Gastroesophageal sphincter (tissue), 4 donors: ENCODE measurements at places on chromosomes 11 and 22.

DNA sequence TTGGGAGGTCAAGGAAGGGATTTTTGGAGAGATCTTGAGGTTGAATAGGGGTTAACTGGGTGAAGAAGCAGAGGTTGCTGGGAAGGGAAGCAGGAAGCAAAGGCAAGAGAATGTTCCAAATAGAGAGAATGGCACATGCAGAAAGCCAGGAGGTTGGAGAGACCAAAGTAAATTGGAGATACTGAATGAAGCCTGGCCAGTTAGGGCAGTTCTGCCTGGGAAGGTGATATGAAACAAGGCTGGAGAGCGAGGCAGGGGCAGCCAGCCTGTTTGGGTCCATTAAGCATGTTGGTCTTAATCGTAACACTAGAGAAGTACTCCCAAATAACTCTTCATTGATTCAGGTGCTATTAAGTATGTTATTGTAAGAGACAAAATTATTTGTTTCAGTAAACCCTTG lies 48.2 kb downstream of the ZNF143 start:
- ATAC-seq = no peak

DNA sequence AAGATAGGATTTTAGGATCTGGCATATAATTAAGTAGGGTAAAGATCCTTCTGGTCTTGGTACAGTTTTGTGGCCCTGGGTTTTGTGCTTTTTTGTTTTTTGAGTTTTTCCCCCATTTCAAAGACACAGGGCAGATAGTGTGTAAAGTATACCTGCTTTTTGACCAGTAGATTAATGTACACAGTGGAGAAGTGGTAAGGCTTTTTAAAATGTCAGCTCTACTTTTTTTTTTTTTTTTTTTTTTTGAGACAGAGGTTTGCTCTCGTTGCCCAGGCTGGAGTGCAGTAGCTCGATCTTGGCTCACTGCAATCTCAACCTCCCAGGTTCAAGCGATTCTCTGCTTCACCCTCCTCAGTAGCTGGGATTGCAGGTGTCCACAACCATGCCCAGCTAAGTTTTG lies 4.0 kb downstream of the EP300 start:
- no peak for ATAC-seq

DNA sequence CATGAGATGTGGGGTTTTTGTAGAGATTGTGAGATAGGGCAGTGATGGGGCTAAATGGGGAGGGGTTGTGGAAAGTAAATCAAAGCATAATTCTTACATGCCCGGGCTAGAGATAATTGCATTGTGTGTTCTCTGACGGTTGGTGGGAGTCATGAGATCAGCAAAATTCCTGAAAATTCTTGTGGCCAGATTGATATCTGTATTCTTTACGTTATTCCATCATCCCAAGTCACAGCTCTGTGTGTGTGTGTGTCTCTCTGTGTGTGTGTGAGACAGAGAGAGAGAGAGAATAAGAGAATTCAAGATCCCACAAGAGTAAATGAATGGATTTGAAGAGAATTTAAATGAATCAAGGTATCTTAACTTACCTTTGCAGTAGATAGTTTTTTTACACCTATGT lies 138.6 kb upstream of the ARHGAP20 start:
- ATAC-seq = no peak

DNA sequence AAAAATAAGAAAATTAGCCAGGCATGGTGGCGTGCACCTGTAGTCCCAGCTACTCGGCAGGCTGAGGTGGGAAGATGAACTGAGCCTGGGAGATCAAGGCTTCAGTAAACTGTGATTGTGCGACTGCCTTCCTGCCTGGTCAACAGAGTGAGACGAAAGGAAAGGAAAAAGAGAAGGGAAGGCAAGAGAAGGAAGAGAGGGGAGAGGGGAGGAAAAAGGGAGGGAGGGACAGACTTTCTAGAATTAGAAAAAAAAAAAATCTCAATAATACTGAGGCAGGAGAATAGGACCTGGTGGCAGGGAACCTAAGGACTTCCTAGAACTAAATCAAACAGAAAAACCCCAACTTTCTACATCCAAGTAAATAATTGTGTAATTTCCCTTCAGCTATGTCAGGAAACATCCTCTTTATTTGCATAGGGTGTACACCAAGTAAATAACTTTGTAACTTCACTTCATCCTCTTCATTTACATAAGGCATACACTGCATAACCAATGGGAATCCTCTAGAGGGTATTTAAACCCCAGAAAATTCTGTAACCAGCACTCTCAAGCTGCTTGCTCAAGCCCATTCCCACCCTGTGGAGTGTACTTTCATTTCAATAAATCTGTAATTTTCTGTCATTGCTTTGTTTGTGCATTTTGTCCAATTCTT lies 8.7 kb downstream of the SBF2 start:
- ATAC-seq = no peak

- no peak for ATAC-seq
Measured at GRCh38 chr11:11604370-11604990, 17.3 kb downstream of the GALNT18 start.

GRCh38 chr11:33618351-33618710 lies 82.3 kb downstream of the C11orf91 start:
- no peak for ATAC-seq

GRCh38 chr11:103499710-103500340 lies 390.6 kb downstream of the DYNC2H1 start:
- no peak for ATAC-seq

DNA sequence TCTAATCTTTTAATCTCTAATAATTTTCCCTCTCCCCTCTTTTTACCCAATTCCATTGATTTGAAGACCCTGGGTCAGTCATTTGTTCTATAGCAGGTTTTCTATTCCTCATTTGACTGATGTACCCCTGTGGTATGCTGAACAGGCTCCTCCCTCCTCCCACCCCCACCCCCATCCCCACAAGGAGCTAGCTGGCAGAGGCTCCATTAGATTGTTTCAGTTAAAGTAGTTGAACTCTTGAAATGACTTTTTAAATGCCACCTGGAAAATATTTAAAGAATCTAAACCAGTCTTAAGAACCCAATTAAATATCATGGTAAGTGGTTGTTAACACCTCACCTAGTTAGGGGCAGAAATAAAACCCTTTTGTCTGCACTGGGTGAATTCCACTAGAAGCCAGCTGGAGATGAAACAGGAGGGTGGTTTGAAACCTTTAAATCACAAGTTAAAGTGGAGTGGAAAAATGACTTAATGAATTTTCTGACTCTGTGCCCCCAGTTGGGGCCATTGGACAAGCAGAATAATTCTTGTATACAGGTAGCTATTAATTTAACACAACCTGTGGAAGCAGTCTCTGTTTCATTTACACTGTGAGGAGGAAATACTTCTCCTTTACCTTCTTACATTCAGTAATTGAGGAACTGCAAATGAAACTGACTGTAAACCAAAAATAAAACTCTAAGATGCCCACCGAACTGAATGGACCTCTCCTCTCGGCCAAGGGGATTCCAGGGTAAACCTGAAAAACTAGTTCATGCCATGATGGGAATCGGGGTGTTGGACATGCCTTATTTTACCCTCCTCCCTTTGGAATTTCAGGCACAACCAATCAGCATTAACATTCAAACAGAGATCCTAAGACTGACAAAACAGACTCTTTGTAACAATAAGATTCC lies 30.7 kb downstream of the PRR5L start:
- no peak for ATAC-seq

GRCh38 chr11:45142241-45143055 lies 4.0 kb upstream of the PRDM11 start:
- no peak for ATAC-seq

GRCh38 chr11:79249295-79249993 lies 191.4 kb downstream of the TENM4 start:
- ATAC-seq = no peak

DNA sequence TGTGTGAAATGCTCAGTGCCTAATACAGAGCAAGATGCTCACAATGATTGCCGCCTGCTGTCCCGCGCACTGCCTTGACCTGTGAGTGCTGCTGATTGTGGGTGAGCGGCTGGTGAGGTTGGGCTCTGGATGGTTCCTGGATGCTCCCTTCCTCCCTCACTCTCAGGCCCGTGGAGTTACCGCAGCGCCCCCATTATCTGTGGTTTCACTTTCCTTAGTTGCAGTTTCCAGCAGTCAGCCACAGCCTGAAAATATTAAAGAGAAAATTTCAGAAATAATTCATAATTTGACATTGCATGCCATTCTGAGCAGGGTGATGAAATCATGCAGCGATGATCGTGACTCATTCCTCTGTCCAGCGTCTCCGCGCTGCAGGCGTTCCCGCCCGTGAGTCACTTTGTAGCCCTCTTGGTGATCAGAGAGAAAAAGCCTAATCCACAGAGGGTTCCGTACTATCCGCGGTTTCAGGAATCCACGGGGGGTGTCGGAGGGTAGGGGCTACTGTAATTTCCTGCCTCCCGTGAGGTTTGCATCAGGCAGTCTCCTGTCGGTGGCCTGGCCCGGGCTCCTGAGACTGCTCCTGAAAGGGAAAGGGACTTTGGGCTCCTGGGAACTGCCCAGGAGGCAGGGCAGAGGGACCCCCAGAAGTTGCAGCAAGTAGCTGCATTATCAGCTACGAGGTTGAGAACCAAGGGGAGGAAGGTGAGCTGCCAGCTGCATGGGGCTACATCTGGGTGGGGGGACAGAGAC lies 10.6 kb downstream of the RPL3 start:
- ATAC-seq = peak; percentile 88

DNA sequence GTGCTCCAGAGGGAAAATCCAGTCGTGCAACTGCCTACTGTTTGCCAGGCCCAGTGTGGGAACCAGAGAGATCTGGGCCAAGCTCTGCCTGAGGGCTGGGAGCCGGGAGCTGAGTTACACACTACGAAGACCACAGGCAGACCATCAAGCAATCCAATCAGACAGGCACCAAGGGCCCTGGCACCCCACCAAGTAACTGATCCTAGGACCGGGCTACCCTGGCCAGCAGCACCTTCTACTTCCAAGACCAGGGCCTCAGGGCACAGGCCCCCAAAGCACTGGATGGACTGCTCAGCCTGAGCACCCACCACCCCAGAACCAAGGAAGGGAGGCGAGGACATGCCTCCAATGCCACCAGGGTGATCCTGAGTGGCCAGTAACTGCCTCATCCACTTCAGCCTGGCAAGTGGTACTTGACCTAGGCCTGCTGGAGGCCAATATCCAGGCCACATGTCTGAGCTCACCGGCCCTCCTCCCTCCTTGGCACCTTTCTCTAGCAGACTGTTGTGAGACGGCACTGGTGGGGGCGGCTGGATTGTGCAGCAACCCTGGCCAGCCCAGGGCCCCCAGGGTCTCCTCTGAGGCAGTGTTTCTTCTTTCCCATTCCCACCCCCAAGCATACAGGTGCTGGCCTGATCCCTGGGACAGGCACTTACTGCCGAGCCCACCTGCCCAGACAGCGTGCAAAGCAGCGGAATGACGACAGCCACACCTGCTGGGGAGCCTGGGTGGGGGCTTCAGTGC lies 20.7 kb upstream of the ARFGAP3 start:
- ATAC-seq = no peak

GRCh38 chr11:121671283-121672168 lies 218.8 kb upstream of the SORL1-AS1 start:
- ATAC-seq = peak; percentile 56

GRCh38 chr11:94533696-94534630 lies 9.8 kb upstream of the FUT4 start:
- peak; percentile 43 for ATAC-seq

DNA sequence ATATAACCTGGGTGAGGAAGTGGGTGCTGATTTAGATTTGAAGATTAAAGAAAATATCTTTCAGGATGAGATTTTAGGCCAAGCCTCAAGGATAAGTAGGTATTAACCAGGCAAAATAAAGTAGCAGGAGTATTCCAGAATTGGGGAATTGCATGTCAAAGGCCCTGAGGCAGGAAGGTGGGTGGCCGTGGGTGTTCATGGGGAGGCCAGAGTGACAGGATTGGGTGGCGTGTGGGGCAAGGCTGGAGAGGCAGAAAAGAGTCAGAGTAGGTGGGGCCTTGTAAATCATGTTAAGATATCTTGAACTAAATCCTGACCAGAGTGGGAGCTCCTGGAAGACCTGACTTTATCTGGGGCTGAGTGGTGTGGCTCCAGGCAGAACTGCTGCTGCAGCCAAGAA lies 19.7 kb upstream of the WT1 start:
- no peak for ATAC-seq

DNA sequence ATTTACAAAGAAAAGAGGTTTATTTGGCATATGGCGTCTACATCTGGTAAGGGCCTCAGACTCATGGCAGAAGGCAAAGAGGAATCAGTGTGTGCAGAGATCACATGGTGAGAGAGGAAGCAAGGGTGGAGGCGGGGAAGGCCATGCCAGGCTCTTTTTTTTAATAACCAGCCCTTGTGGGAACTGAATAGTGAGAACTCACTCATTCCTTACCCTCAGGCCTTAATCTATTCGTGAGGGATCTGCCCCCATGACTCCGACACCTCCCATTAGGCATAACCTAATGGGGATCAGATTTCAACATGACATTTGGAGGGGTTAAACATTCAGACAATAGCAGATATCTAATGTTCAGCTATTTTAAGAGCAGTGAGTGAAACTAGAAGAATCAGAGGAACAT lies 55.7 kb downstream of the ATM start:
- ATAC-seq = no peak

DNA sequence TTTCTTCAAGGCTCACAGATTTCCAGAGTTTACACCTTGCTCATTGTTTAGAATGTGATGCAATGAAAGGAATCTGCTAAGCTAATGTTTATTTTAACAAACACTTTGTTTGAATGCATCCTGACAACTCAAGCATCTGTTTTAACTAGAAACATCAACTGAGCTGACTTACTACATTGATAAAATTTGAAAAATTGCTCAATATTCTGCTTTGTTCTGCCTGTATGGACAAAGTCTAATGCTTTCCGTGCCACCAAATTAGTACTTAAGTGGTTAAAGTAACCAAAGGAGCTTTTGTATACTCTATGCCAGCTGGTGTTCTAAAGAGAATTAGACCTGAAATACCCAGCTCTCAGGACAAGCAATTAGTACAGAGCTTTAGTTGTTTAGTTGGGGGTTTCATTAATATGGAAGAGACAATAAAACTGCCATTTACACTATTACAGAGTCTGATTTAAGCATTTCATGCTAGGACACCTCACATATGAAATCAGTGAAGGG lies 105.2 kb downstream of the MAML2 start:
- no peak for ATAC-seq

- ATAC-seq = no peak
Measured at GRCh38 chr11:70100280-70100603, 22.1 kb downstream of the ANO1 start.

- no peak for ATAC-seq
Measured at GRCh38 chr22:20424568-20424931, 13.1 kb downstream of the SCARF2 start.

DNA sequence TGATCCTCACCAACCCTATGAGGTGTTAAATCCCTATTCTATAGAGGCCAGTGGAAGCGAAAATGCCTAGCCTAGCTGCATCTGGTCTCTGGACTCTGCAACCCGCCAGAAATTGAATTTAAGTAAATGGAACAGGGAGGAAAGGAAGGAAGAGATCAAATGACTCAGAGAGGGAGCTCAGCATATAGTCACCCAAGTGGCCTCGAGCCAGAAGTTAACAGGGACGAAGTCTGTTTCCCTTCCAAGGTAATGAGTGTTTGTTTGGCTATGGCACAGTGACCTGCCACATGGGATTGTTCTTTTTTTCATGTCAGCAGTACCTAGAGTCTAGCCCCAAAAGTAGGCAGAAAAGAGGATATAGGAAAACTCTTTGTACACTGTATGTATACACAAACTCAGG lies 66.3 kb downstream of the PAK1 start:
- ATAC-seq = no peak

GRCh38 chr11:119482521-119483011 lies 59.6 kb upstream of the THY1 start:
- no peak for ATAC-seq

GRCh38 chr11:121071846-121072450 lies 29.1 kb upstream of the TECTA start:
- no peak for ATAC-seq

GRCh38 chr22:37330200-37331033 lies 48.1 kb downstream of the CYTH4 start:
- no peak for ATAC-seq

GRCh38 chr11:115300660-115301428 lies 203.4 kb downstream of the CADM1 start:
- ATAC-seq = no peak
